ENCODE measurements at places on chromosomes 2 and 18.
A peak's percentile ranks its signal among the peaks of the same experiment; 100 is the strongest.

DNA sequence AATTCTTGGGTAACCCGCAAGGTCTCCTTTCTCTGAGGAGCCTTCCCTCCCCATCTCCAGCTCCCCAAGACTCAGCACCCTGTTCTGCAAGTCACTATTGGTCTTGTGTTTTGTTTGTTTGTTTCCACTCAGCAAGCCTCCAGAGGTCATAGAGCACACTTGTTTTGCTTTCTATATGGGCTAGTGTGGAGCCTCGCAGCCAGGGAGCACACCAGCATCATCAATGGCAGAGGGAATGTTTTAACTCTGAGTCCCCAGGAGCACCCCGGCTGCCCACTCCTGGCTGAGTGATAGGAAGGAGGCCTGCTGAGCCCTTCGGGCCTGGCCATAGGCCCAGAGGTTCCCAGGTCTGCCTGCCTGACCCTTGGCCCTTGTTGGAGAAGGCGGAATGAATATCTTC is 36.6 kb downstream of the GLI2 start:
- DNase-seq: no peak

- no peak for DNase-seq
Measured at GRCh38 chr2:215031321-215031720, 107.1 kb downstream of the ABCA12 start.

GRCh38 chr2:223855426-223855825 is 18.0 kb upstream of the AP1S3 start:
- no peak for DNase-seq

- no peak for DNase-seq
Measured at GRCh38 chr2:154187948-154188347, 316.2 kb downstream of the GALNT13 start.

GRCh38 chr2:23838996-23839395 is 87.9 kb downstream of the ATAD2B start:
- no peak for DNase-seq

GRCh38 chr2:214575030-214575429 is 164.2 kb downstream of the VWC2L start:
- DNase-seq: peak; percentile 16
